ENCODE measurements at places on chromosomes 12 and 14.

DNA sequence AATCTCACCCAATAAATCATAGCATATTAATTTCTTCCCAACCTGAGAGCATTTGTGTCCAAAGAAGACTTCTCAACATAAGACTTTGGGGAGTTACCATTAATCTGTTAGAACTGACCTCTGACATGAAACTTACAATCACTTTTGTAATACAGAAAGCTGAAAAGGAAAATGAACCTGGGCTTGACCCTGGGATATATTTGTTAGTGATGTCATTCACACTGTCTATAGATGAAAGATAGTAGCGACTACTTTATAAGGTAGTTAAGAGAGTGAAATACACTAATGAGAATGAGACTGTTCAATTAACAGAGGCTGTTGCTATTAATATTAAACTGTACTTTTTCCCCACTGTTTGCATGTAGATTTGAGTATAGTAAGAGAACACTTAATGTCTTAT, 1334.8 kb upstream of the TMEM132C start:
- no peak for DNase-seq

GRCh38 chr12:79016181-79016580, 151.6 kb downstream of the SYT1 start:
- no peak for DNase-seq

GRCh38 chr12:89126712-89127111, 225.6 kb downstream of the DUSP6 start:
- no peak for DNase-seq

- DNase-seq = peak; percentile 17
These were observed 759 bp downstream of the NFYB start for GRCh38 chr12:104137001-104137901.

GRCh38 chr14:100116134-100116533, 43.3 kb downstream of the DEGS2 start:
- no peak for DNase-seq

DNA sequence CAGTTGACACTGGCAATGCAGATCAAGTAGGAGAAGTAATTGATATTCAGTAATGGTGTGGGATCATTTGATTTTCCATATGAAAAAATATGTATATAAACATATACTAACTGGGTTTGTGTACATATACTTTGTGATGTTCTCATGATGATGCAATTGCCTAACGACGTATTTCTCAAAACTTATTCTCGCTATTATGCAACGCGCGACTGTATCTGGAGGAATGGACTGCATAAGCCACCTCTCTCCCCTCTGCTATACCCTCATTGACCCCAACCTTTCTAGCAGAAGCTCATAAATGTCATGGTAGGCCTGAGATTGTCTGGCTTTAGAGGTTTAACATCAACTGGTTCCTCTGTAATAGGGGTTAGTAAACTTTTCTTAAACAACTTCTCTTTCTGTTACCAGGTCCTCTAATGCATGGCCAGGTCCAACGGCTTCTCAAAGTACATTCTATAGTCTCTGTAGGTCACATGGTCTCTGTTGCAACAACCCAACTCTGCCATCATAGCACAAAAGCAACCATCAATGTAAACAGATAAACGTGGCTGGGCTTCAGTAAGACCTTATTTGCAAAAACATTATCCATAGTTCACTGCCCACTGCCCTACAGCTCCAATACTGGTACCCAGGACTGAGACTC, 59.3 kb downstream of the FOXN3 start:
- DNase-seq = no peak

GRCh38 chr14:41607304-41607775, 664 bp downstream of the LRFN5 start:
- no peak for DNase-seq

DNA sequence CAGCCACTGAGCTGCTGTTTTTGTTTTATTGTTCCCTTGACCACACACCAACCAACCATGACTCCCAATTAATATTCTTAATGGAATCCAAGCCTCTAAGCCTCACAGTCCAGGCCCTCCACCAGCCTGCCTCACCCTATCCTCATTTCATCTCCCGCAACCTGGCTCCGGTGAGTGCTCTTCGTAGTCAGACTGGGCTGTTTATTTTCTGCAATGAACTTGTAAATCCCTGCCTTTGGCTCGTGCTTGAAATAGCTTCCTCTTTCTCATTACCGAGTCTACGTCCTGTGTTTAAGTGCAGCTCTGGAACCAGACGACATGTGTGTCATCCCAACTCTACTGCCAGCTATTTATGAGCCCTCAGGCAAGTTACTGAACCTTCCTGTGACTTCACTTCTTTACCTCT, 12.4 kb upstream of the ETFBKMT start:
- DNase-seq = no peak

DNA sequence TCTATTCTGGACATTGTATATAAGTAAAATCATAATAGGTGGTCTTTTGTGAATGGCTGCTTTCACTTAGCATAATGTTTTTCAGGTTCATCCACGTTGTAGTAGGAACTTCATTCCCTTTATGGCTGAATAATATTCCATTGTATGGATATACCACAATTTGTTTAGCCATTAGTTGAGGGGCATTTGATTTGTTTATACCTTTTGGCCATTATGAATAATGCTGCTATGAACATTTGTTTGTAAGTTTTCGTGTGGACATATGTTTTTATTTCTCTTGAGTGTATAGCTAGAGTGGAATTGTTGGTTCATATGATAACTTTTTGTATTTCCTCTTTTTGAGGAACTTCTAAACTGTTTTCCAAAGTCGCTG, 123.3 kb downstream of the TTLL5 start:
- no peak for DNase-seq

Data from activated CD4-positive, alpha-beta T cell treated with anti-CD3 and anti-CD28 coated beads for 24 hours (primary cell).